ENCODE measurements at places on chromosomes 16 and 17.

DNA sequence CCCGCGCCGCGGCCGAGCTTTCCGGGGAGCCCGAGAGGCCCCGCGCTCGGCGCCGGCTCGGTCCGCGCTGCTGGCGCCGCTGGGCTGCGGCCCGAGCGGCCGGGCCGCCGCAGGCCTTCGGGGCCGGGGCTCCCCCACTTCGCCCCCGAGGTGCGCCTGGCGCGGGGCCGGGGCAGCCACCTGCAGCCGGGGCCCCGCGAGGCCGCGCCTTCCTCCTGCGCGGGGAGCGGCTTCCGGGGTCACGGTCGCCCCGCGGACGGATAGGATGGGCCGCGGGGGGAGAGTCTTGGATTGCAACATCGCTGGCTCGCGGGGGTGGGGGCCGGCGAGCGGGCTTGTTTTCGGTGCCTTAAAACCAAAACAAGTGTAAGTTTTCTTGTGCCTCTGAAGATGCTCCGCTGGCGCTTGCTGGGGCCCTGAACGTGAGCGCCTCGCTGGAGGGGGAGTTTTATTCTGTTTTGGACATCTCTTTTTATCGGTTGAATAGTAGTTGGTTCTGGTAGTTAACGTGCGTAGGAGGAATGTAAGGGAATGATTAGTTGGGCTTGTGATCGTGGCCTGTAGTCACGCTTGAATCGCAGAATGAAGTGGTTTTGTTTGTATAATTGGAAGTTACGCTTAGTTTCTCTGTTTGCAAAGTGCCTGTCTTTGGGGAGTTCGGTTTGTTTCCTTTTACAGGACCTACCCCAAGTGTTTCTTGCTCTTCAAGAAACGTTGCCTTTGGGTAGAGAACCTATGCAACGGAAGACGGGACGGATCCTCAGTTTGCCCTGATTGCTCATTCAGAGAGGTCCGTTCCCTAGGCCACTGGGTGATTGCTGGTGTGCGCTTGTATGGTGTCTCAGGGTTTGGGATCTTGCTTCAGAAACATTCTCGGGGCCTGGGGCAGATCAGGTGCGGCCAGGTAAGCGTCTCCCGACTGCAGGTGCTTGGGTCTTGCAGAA, 724 bp downstream of the UBE2I start:
- DNase-seq, result peak; percentile 70

GRCh38 chr17:66755101-66755943, 79.6 kb upstream of the CACNG5 start:
- DNase-seq, result no peak

DNA sequence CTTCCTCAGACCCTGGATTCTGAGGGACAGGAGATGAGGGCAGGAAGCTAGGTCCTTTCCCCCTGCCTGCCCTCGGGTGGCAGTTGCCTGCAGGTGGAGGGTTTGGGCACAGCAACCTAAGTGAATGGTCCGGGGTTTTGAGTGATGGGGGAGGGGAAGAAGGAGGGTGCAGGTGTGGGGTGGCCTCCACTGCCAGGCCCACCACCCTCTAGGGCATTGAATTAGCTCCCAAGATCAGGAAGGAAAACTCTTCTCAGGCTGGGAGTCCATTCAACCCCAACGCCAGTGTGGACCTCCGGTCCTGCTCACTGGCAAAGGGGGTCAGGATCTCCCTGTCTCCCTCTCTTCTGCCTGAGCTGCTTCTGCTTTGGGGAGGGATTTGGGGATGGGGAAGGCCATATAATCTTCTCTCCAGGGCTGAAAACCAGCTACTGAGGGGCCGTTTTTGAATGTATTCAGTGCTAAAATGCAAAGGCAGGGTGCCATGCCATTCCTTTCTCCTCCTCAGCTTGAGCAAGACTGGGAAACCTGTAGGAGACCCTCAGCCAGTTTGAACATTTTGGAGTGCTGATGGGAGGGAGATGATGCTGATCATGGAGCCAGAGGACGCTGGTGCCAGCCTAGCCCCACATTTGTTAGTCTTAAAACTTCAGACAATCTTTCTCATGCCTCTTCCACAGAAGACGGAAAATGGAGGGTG, 18.8 kb downstream of the GRB7 start:
- DNase-seq, result no peak

DNA sequence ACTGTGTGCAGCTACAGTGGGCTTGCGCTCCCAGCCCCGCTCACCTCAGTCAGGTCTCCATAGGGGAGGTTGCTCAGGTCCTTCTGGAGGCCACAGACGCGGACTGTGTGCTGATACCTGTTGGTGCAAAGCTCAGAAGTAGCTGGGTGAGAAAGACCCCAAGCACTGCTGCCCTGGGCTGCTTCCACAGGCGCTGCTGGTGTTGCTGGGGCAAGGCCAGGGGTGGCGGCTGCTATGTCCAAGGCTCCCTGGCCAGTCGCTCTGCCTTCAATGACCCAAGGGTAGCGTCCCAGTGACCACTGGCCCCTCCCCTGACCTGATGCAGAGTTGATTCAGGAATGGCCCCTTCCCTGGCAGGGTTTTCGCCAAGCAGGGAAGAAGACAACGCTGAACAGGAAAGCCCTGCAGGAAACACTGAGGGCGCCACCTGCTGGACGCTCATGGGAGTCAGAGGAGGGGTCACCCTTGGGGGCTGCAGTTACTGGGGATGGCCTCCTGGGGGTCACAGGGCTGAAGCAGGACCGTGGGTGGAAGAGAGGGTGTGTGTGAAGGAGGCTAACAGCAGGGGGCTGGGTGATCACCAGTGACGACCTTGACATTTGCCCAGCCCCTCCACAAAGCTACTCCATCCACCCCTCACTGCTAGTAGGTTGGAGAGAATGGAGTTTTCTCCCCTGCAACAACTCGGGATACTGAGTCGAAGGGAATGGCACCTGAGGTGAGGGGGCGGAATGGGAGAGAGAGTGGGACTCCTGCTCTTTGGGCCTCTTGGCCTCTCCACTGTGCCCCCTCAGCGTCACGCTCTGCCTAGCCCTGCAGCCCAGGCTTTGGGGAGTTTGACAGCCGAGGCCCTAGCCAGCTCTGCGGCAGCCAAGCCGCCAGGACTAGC, 38.3 kb downstream of the ABCC12 start:
- peak; percentile 51 for DNase-seq

DNA sequence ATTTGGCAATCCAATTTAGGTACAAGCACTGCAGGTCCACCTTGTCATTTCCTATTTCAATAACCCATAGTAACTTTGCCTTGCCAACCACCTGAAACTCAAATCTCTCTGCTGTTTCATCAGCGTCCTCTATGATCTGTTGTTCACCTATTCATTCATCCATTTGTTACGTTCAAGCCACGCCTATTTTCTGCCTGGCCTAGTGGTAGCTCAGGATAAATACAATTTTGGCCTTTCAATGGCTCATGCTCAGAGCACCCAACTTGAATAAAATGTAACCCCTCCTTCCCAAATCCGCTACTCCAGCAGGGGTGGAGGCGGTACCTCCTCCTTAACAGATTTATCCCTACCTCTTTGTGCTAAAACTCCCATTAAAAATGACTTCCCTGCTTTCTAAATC, 3.6 kb upstream of the FBXO47 start:
- no peak for DNase-seq

DNA sequence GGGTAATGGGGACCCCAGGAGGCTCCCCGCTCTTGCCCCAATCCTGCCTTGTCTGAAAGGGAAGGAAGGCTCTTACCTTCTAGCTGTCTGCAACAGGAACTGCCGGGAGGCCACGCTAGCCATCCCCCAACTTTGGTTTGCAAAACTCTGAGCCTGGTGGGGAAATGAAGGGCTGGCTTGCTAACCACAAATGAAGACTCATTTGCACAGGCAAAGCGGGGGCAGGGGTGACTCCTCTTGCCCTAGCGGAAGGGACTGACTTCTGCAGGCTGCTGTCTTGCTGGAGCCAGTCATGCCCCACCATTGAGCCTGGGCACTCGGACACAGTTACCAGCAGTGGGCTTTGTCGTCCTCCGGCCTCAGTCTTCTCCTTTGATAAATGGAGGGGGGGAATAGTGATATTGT, 52.6 kb downstream of the PLCG2 start:
- peak; percentile 58 for DNase-seq

- no peak for DNase-seq
These were observed 104.7 kb downstream of the COPRS start for GRCh38 chr17:31754239-31754945.

DNA sequence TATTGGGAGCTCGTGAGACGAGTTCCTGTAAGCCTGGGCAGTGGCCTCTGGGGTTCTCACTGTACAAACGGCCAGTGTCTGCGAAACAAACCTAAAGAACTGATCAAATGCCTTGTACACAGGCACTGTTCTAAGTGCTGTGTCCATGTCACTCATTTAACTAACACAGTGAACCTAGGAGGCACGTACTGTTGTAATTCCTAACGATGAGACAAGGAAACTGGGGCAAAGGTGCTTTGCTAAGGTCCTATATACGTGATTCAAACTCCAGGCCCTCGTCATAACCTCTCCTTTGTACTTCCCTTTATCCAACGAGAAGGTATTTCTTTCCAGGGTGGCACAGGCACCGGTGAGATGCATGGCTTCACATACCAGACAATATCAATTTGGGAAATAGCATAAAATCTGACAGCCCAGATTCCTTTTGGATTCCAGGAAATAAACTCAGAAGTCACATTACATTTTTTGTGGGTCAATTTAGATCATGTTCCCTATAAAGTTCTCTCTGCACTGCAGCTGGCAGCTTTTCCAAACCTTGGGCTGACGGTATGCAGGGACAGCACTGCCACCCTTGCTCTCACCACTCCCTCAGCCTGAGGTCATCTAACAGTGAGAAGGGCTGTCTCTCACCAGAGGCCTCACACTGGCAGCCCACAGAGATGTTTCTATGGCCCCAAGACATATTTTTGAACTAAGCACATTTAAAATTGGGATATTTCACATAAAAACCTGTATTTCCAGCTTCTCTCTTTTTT, 18.3 kb downstream of the GLYR1 start:
- no peak for DNase-seq

DNA sequence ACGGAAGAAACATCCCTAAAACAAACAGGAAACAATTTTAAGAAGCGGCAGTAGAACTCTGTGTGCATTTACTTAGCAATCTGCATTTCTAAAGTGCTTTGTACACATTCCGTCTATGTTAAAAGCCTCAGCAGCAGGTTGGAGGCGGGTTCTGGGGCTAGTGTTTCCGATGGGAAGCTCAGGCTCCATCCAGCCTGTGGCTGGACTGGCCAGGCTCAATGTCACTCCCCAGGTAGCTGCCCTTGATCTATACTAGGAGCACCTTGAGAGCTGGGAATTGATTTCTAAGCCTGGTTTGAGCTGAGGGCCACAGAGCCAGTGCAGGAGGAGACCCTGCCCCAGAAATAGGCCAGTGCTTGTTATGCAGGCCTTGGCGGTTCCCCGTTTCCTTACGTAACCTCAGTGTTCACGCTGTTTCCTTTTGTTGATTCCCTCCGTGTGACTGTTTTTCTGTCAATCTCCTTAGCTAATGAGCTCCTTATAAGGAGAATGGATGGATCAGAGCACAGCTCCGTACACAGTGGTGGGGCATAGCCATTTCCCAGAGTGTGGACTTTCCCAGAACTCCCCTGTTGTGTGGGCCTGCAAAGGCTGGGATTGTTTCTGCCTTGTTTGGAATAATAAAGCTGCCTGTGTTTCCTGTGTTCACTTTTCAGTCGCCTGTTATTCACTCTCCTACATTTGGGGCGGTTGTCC, 21.4 kb downstream of the ADORA2B start:
- DNase-seq, result no peak

GRCh38 chr16:83338138-83338537, 469.6 kb upstream of the HSBP1 start:
- no peak for DNase-seq

DNA sequence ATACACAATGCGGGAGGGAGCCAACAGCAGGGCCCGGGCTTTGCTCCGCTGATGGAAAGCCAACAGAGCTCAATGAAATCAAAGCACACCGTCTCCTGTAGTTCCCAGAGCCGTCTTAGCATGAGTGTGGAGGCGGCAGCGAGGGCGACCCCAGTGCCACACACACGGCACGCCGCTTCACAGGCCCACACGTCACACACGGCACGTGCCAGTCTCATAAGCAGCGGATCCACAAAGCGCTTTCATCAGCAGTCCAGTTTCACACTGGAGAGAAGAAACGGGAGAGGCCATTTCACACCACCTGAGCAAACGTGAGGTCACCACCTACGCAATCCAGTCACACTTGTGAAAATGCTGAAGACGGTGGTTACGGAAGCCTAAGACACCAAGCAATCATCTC, 34.8 kb downstream of the CYB5D2 start:
- DNase-seq, result no peak

Measured in CD4-positive, alpha-beta T cell treated with Interleukin-17A for 1 hour (primary cell).